Peyer's patch (tissue), 4 donors: ENCODE measurements at places on chromosomes 5 and 9.

- no peak for DNase-seq
Observed at GRCh38 chr5:43161244-43161643, 30.8 kb upstream of the NIM1K start.

DNA sequence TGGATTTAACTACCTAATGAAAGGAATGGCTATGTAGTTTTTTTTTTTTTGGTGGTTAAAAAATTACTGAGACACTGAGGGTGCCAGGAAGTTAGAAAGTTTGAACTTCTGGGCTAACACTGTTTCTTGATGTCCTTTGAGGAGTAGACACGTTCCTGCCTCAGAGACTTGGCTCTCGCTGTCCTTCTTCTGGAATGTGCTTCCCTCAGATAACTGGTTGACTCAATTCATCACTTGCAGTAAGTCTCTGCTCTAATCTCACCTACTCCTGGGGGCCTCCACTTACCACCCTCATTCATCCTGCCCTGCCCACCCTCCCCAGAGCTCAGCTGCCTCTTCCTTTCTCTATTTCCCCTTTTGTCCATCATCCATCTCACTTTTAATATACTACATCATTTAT lies 167.0 kb downstream of the YTHDC2 start:
- DNase-seq = no peak

DNA sequence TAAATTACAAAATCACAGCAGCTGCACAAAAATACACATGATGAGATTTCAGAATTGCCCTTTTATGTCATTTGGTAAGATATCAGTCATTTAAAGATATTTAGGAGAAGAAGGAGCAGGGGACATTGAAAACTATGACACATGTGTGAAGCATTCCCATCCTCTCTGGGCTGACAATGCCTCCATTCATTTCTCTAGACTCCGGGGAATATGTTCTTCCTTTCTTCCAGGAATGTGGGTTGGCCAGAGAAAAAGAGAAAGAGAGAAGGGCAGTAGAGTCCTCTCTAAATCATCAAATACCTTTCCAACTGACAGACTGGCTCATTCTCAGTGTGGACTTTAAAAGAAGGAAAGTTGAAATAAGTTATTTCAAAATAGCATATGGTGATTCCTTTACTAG lies 205.6 kb upstream of the ADAMTSL1 start:
- no peak for DNase-seq

DNA sequence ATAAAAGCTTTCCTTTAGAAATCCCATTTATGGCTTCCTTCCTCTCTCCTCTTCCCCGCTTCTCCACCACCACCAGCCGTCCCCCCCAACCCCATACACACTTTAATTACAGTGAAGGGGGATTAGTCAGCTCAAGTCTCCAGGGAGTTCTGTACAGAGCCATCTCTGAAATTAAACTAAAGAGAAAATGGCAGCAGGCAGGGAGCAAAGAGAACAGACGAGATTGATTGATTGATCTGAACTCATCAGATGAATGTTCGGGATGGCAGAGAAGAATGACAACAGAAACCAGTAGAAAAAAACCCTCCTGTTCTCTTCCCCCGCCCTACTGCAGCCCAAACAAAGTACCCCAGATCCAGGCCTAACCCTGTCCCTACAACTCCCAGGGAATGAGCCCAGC lies 241.7 kb upstream of the PANK3 start:
- DNase-seq = no peak

GRCh38 chr5:52896534-52897237 lies 92.5 kb upstream of the ITGA2 start:
- DNase-seq = no peak

DNA sequence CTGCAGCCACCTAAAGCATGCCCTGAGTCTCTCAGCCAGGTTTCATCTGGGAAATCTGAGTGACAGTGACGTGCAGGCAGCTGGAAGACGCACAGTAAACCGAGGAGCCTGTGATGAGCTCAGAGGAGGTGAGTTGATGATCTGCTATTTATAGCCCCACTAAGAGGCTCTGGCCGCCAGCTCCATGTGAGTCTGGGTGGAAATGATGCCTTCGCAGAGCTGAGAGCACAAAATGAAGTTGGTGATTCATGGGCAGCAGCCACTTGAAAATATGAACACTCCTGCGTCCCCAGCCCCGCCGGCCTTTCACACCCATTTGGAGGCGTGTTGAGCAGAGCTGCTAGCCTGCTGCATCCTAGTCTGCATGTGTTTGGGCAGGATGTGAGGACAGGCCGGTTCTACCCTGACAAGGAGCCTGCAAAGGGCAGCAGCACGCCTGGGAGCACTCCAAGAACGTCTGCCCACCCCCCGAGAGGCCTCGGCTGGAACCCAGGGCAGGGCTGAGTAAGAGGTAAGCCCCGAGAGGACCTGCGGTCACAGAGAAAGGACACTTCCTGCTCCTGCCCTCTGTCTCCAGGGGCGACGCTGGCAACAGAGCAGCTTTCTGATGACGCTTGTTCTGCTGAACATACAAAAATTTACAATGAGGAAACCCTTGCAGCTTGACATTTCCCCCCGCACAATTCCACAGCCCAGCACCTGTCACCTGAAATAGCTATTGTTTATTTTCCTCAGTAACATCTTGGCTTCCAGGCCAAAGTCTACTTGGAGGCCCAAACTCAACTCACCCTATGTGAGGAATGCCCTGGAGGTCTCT lies 25.1 kb upstream of the CDKN2AIPNL start:
- DNase-seq = peak; percentile 86

GRCh38 chr9:98009936-98010335 lies 26.8 kb downstream of the ANP32B start:
- DNase-seq = no peak

- DNase-seq = no peak
Observed at GRCh38 chr9:110252509-110253139, 3.7 kb downstream of the TXN start.

DNA sequence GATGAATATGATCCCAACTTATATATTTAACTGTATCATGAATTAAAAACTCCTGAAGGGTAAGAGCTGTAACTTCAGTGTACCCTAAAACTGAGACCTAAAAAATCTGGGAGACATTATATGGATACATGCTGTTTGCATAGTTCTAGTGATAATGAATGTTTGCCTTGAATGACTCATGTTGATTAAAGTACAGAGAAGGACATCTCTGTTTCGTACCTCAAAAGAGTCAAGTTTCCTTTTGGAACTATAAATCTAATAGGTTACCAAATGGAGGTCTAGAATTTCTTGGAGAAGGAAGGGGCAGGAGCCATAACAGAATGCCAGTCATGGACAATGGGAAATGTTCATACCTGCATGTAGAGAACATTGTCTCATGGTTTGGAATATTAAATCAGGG lies 168.1 kb downstream of the SNCAIP start:
- DNase-seq = no peak

DNA sequence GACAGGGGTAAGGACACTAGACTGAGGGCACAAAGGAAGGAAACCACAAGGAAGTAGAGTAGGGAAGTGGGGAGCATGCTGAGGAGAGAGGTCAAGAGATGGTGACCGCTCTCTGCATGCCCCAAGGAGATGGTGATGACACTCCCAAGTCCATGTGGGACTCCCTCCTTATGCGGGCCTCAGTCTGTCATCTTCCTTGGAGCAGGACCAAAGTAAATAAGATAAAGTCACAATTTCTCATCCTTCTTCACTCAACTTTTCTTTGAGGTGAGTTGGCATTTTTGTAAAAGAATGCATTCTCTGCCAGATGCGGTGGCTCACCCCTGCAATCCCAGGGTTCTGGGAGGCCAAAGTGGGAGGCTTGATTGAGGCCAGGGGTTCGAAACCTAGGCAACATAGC lies 256.7 kb downstream of the DOCK8 start:
- DNase-seq = no peak

GRCh38 chr9:135743021-135743420 lies 41.0 kb downstream of the KCNT1 start:
- no peak for DNase-seq

DNA sequence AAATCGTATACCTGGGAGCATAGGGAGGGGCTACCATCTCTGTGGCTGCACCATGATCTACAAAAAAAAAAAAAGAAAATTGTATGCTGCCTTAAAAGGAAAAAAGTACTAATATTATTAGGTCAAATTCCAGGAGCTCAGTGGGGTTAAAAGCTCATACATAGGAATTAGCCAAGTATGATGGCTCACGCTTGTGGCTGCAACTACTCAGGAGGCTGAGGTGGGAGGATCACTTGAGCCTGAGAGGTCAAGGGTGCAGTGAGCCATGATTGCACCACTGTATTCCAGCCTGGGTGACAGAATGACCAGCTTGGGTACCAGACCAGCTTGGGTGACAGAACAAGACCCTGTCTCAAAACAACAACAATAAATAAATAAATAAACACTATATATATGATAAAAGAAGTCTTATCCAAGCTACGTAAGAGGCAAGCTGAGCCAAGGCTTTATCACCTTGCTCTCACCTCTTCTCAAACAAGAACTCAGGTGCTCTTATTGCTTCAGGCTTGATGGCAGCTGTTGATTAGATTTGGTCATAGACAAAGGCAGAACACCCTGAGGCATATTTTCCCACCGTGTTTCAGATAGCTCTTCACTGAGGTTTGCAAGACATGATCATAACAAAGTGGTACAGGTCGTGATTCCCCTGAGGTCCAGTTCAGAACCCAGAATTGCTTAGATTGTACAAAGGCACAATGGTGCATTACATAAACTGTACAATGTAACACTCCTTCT lies 3.3 kb upstream of the FBXW11 start:
- no peak for DNase-seq

DNA sequence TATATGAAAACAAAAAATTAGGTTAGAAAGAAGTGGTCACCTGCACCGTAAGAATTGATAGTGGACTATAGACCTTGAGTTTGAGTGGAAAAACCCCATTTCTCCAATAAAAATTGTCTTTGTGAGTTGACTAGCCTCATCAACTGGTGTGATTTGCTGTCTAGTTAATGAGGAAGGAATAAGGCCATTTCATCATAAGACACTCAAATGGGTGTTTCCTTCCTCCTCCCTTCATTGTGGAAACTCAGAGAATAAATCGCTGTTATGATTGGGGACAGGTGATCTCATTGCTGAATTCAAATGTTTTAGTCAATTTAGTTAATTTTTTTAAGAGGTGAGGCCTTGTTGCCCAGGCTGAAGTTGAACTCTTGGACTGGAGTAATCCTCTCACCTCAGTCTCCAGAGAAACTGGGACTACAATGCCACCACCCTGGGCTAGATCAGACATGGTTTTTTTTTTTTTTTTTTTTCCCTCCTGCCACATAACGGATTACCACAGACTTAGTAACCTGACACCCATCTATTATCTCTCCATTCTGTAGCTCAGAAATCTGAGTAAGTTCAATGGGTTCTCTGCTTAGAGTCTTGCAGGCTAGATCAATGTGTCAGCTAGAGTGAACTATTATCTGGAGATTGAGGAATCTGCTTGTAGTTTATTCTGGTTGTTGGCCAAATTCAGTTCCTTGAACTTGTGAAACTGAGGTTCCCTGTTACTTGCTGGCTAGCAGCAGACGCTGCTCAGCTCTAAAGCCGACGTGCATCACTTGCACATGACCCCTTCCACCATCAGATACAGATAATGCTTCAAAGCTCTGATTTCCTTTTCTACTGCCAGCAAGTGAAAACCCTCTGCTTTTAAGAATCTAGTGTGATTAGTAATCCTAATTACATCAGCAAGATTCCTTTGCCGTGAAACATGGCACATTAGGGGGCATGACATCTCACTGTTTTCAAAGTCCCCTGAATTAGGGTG lies 663.8 kb upstream of the CDH9 start:
- no peak for DNase-seq

- peak; percentile 43 for DNase-seq
Observed at GRCh38 chr9:93318480-93318879, 133.0 kb upstream of the FAM120A start.

GRCh38 chr9:114818178-114818577 lies 12.3 kb upstream of the TNFSF15 start:
- DNase-seq = no peak

GRCh38 chr5:163407034-163407655 lies 30.2 kb upstream of the CCNG1 start:
- DNase-seq = no peak

DNA sequence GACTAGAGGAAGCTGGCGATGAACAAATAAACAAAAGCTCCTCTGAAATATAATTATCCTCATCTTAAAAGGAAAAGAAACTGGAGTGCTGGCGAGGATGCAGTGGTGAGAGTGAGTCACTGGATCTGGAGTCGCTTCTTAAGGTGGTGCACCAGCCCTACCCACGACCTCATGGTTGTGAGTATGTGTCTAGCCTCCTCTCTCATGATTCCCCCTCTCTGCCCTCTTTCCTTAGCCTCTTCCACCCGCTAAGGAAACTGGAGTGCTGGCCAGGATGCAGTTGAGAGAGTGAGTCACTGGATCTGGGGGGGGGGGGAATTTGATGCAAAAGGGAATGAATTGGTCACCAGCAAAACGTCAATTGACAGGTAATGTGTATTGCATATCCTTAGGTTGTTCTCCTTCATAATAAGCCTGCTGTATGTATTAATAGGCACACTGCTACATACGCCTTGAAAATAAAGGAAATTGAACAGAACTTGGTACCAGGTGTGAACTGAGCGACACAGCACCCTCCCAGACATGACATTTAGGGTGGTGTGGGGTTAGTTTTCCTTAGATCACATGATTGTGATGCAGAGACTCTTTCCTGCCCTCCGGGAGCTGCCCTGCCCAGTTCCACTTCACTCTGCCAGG lies 36.3 kb upstream of the EBF1 start:
- DNase-seq = no peak

DNA sequence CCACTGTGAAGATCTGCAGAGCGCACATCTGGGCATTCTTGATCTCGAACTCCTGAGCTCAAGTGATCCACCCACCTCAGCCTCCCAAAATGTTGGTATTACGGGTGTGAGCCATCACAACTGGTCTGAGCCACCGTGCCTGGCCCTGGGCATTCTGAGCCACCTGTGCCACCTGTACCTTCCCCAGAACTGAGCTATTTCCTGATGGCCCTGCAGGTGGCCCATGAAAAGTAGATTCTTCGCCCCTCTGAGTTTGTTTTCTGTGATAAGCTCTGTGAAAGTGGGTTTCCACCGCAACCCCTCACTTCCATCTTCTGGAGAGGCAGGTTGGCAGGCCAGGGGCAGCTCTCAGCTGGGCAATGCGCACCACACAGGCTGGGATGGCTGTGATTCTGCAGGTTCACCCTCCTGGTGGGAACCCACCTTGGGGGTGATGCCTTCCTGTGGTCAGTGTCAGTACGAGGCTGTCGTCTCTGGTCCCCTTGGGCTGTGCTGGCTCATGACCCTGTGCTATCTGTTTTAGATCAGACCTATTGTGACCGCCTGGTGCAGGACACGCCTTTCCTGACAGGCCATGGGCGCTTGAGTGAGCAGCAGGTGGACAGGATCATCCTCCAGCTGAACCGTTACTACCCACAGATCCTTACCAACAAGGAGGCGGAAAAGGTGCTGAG lies 11.3 kb downstream of the CARD19 start:
- peak; percentile 30 for DNase-seq

GRCh38 chr9:83208065-83208850 lies 145.3 kb upstream of the RASEF start:
- DNase-seq = peak; percentile 56
